ENCODE measurements at places on chromosomes 2 and 18.

DNA sequence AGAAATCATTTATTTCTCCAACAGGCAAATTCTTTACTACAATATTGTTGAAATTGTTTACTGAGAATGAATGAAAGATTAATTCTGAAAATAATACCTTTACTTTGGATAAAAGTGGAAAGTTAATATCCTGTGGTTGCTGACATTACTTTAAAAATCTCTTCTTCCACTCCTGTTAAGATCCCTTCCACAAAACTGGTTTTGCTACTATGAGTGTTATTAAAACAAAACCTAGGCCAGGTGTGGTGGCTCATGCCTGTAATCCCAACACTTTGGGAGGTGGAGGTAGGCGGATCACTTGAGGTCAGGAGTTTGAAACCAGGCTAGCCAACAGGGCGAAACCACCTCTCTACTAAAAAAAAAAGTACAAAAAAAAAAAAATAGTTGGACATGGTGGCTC lies 123.9 kb upstream of the CCDC150 start:
- DNase-seq = no peak

DNA sequence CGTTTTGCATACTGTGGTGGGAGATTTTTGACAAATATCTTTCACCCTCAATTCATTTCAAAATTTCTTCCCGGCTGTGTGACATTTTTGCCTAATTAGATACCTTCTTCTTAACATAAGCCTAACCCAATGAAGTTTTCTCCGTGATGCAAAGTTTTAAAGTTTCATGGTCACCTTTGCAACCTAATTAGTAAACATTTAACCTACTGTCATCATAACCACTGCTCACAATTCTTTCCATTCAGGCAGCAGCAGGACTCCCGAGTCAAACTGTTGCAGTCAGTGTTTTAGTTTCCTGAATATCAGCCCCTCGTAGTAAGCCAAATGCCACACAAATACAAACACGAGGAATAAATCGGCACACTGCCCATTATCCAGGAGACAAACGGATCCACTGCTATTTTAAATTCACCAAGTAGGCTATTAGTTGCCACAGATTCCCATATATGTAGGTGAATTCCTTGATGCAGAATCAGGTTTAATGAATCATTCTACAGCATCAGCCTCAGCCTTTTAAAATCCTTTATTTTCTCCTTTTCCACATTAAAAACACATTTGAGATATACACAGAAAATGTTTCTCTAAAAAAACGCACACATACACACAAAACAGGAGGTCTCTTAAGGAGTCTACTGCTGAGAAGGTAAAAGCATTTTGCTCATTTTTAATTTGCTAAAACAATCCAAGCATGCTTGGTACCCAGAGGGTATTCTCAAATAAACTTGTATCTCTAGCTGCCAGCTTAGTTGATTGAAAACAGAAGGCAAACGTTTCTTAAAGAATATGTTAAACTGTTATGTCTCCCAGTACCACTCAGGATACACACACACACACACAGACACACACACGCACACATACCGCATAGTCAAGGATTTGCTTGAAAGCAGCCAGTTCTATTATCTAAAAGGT lies 106.5 kb upstream of the KCTD1 start:
- peak; percentile 7 for DNase-seq

DNA sequence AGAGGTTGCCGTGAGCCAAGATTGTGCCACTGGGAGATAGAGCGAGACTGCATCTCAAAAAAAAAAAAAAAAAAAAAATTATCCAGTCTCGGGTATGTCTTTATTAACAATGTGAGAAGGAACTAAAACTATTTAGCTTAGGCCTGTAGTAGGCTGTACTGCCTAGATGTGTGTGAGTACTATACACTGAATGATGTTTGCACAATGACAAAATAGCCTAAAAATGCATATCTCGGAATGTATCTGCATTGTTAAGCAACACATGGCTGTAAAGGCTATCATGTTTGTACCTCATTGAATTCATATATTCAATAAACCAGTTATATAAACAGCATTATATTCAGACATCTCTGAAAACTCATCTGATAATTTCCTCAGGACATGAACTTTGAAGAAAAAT lies 191.2 kb upstream of the SESTD1 start:
- DNase-seq = no peak

GRCh38 chr2:232926431-232926939 lies 56.4 kb downstream of the SNORC start:
- no peak for DNase-seq

- DNase-seq = no peak
Observed at GRCh38 chr2:64214281-64215115, 70.3 kb upstream of the PELI1 start.

DNA sequence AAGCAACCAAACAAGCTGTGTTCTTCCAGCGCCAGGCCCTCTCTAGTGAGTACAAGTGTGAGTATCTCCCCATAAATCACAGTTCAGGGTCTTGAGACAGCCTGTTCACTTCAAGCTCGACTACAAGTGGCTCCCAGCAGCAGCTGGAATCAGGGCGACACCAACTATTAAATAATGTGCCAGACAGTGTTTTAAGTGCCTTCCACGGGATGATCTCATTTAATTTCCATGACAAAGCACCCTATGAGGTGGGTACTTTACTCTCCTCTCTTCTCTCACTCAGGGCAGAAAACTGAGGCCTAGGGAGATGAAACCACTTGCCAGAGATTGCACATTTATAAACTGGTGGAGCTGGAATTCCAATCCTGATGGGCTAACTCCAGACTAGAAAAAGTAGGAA lies 2.6 kb upstream of the FAM136A start:
- no peak for DNase-seq

DNA sequence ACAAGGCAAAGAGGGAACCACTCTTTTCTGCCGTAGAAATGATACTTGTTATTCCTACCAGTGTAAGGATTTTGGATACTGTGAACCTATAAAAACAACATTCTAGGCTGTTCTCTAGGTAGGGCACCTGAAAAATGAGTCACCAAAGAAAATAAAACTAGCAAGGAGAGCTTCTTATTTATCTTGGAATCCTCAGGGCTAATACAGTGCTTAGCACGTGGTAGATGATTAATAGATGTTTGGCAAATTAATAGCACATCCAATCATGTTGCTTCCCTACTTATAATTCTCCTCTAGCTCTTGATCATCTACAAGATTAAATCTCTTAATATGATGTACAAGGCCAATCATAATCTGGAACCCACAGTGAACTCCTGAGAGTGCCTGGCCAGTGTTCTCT lies 73.1 kb downstream of the AAK1 start:
- DNase-seq = no peak

DNA sequence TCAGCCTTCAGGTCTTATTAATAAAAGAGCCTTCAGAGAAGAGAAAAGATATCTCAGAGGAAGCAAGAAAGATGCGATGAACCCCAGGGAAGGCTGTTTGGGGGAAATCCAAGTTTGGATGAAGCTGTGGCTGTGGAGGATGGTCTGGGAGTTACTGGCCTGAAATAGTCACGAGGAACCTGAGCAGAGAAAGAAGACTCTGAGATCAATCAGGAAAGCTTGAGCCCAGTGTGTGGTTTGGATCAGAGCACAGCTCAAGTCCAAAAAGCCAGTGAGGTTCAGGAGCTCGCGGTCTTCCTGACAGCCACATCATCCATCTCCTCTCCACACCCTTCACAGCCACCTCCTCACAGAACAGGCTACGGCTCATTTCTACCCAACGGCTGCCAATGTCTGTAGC lies 87.4 kb upstream of the SERPINE2 start:
- peak; percentile 64 for DNase-seq

GRCh38 chr2:25566094-25566493 lies 107.3 kb downstream of the DTNB start:
- no peak for DNase-seq

DNA sequence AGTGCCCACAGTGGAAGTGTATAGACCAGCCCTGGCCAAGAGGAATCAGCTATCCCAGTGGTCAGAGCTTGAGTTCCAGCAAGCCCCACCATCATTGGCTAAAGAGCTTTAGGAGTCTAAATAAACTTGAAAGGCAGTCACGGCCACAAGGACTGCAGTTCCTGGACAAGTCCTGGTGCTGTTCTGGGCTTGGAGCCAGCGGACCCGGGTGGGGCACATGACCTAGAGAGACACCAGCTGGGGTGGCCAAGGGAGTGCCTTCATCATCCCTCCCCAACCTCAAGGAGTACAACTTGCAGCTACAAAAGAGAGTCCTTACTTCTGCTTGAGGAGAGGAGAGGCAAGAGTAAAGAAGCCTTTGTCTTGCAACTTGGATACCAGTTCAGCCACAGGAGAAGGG lies 439.8 kb upstream of the TMEFF2 start:
- DNase-seq = no peak

DNA sequence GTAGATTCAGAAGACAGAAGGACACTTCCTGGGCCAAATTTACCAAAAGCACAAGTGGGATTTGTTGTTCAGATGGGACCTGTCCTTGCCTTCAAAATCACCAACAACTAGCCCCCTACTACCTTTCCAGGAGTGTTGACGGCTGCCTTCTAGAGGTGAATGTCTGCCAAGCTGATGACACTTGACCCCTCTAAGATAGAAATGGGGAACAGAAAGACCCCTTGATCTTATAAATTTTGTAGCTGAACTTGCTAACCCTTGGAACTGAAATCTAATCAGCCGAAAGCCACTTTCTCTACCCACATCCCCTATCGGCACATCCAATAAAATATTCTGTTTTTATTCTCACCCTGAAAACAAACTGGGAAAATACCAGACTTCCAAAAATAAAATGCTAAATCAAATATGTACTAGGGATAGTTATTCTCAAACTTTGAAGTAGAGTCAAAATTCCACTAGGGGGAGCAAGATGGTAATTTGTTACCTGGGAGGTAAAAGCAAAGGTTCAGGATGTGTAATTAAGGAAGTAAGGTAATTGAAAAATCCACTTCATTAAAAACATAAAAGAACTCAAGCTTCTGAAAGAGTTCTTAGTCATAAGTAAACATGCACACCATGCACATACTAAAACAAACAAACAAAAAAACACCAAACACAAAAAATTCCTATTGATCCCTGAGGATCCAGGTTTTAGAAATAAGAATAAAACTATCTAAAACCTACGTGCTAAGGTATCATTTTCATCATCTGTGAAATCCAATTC lies 119.2 kb downstream of the ANKRD44 start:
- DNase-seq = peak; percentile 33

DNA sequence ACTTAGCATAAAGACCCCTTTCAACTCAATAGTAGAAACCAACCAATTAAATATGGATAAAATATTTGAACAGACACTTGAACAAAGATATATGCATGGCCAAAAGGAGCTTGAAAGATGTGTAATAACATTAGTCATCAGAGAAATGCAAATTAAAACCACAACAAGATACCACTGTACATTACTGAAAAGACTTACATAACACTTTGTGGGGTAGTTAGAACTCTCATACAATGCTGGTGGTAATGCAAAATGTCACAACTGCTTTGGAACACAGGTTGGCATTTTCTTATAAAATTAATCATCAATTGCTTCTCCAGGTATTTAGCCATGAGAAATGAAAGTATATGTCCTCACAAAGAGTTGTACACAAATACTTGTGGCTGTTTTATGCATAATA lies 60.7 kb downstream of the TTC27 start:
- peak; percentile 71 for DNase-seq

DNA sequence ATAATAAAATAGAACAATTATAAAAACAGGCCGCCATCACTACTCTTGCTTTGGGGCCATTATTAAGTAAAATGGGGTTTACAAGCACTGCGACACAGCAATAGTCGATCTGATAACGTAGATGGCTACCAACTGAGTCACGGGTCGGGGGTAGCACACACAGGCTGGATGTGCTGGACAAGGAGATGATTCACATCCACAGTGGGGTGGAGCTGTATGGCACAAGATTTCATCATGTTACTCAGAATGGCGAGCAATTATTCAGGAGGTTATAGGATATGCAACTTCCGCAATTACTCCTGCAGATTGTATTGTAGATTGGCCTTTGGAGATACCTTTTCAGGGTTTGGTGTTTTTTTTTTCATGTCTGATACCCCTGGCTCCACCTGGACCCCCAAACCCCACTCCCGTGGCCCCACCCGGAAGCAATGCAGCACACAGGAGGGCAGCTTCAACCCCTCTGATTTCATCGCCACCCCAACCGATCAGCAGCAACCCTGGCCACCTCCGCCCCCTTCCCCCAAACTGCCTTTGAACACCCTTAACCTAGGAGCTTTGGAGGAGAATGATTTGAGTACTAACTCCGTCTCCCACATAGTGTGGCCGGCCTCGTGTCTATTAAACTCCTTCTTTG lies 21.4 kb upstream of the MLPH start:
- DNase-seq = peak; percentile 89

DNA sequence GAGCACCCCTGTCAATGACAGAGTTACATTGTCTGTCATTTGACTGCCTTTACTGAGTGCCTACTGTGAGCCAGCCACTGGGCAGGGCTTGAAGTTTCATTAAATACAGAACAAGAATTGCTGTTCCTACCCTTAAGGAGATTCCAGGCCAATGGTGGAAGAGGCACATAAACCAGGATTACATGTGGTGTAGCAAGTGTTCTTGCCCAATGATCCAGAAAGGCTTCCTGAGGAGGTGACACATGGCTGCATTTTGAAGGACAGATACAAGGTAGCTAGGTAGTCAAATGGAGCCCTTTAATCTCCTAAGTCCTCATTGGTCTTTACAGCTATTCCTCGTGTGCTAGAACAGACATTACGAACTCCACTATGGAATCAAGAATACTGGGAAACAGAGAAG lies 312.7 kb downstream of the ETAA1 start:
- DNase-seq = no peak

Measured in AG10803 (cell line).